ENCODE measurements at places on chromosomes 4 and X.

DNA sequence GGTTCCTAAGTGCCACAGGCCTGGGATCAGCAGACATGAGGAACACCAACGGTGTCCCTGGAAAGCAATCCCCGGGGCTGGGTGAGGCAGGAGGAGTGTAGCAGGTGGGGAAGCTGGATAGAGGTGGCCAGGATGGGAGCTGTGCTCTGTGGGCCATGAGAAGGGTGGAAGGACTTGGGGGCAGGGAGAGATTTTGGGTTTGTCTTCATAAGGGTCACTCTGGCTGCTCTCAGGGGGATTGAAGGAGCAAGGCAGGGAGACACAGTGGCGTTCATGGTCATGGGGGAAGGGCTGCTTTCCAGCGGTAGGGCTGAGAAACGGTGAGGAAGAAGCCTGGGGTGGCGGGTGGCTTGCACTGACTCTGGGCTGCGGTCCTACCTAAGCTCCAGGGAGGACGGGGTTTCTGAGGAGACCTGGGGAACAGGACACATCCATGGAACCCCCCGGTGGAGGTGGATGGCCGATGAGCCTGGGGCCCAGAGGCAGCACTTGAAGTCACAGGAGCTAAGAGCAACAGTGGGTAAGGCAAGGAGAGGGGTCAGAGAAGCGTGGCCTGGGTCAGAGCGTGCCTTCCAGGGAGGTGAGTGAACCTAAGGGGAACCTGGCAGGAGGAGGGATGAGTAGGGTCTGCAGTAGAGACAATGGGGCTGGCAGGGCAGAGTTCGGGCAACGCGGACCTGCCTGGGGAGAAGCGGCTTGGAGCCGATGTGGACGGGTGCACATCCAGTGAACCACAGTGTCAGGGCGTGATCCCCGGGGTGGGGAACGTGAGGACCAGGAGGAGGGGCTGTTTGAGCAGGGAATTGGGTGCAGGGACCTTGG lies 12.4 kb upstream of the CTBP1 start:
- DNase-seq, result no peak

- DNase-seq, result no peak
Measured at GRCh38 chr4:164846566-164846965, 30.4 kb upstream of the APELA start.

- DNase-seq, result no peak
Measured at GRCh38 chr4:120004054-120004453, 62.6 kb downstream of the MAD2L1 start.

DNA sequence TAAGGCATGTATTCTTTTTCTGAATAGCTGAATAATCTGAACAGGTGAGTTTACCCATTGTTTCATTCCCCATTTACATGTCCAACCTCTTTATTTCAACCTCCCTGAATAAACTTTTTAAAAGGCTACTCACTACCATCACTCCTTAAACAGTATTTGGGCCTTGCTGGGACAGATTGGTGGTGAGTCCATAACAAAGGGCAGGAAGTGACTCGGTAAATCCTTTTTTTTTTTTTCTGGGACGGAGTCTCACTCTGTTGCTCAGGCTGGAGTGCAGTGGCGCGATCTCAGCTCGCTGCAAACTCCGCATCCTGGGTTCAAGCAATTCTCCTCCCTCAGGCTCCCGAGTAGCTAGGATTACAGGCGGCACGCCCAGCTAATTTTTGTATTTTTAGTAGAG lies 23.4 kb upstream of the SEC24B start:
- DNase-seq, result no peak

DNA sequence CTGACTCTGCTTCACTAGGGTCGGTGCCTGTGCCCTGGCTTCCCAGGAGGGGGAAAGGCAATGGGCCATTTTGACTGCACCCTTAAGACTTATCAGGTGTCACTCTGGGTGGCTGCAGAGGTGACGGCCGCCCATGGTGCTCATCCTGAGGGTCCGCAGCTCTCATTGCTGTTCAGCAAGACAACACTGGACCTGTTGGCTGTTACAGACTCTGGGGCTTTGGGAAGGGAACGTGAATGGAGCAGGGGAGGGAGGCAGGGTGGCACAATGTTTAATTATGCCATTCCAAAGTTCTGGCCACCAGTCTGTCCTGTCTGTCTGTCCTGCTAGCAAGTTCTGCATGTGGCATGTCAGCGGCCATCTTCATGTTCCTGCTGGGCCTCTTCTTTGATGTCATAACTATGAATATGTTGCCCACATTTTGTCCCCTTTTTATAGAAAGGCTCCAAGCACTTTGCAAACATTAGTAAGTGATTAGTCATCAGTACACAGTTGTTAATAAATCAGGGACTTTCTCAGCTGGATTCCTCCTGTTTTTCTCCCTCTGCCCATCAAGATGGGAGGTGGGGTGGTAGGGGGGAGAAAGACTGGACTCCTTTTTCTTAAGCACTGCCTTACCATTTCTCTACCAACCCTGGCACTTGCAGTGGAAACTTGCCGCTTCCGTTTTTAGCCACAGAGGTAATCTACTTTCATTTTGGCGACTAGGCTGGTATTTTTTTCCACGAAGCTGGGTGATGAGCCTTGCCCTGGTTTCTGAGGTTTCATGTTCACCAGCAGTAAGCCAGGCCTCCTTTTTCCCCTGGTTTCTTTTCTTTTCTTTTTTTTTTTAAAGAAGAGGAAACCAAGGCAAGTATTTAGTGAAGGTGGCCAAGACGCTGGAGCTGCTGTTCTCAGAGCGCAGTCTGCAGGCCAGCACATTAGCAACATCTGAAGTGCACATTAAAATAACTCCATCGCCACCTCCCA lies 88.6 kb upstream of the TRIM2 start:
- no peak for DNase-seq

- no peak for DNase-seq
Measured at GRCh38 chr4:24796620-24797019, 1.2 kb downstream of the SOD3 start.

DNA sequence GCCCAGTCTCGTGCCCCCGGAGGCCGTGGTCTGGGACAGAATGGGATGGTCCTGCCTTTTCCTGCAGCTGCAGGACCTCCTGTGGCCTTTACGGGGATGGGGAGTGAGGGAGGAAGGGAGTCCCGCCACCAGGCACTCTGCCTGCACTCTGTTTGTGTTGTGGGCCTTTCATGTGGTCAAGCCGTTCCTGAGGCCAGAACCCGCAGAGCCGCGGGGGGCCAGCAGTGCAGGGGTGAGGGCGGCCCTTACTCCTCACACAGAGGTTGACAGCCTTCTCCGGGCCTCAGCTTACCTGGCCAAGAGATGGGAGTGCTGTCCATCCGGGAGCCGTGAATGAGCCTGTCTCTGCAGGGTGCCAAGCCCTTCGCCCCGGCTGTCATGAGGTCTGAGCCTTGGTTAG lies 230.7 kb downstream of the AFAP1 start:
- no peak for DNase-seq

- no peak for DNase-seq
Measured at GRCh38 chrX:53294024-53294648, 12.8 kb upstream of the IQSEC2 start.

GRCh38 chr4:165921546-165921945 lies 48.5 kb downstream of the TLL1 start:
- no peak for DNase-seq

DNA sequence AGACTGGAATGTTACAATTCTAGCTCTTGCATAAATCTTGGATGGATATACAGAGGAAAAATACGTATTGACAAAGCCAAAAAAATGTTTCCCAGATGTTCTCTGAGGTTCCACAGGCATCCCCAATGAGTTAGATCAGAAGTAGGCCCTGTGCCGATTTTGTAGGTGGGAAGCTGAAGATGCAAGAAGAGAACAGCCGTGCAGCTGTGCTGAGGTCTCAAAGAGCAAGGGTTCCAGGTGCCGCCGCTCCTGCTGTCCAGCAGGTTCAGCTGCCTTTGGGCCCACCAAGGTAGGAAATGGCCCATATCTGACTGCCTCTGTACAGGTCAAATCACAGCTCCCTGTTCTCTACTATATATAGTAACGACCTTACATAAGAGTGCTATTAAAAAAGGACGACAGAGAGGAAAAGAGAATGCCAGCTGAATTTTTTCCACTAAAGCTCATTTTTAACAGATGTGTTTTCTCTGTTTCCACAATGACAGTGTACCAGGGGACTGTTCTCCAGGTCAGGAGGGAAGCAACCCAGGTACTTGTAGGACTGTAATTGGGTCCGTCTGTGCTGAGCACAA lies 155.6 kb downstream of the CBR4 start:
- no peak for DNase-seq

- DNase-seq, result no peak
Measured at GRCh38 chrX:1205681-1206611, 6.5 kb downstream of the CRLF2 start.

DNA sequence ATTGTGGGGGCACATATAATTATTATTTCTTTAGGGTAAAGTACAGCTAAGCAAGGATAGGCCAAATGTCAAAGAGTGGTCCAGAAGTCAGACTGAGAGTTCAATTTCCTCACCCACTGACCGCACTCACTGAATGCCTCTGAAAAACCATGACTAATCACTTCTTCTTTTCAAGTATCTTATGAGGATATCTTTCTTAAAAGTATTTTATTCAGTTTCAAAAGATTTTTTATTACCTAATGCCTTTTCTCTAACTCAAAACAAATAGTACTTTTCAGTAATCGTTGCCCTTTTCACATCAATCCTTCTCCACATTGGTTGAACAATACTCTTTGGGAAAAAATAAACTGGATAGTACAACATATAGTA lies 61.7 kb upstream of the CAMK2D start:
- DNase-seq, result no peak

DNA sequence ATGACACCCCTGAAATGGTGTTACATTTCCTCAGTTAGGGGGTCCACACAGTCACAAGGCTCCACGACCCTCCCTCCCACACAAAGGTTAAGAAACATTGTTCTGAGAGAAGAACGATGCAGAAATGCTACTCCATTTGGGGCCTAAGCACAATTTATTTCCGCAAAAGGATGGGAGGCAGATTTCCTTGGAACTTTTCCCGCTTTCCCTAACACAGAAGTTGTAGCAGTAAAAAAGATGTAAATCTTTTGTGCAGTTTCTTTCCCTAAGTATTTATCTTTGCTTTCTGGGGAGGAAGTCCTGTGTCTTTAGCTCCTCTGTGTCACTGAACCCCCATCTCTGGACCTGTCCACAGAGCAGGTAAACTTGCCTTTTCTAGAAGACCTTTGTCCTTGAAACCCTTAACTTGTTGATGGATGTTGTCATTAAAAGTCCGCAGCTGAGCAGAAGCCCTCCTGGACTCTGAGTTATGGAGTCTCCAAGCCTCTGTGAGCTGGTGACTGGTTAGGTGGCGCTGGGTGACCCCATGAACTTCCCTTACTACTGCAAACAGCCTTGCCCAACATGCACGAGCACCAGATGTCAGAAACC lies 67.2 kb upstream of the SHISA3 start:
- no peak for DNase-seq

DNA sequence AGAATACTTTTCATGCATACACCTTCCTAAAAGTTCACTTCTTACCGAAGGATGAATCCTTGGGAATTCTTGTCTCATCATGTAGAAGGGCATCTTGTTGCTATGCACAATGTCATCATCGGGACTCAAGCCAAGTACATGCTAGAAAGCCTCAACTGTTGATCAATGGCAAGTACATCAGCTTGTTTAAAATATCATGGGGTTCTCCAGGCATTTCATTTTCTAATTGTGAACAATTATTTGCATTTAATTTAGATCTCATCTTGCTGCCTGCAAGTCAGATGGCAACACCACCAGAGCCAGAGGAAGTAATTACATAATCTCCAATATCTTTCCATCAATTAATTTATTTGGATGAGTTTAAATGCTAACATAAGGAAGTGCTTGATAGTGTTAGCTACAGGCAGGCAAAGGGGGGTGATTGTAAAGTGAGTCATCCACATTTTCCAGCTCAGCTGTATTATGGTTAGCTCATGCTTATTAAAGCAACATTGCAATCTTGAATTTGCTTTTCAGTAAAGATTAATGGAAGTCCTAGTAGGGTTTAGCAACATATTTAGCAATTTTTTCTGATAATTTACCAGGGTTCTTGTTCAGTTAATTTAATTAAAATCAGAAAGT lies 356.5 kb downstream of the CBLL2 start:
- no peak for DNase-seq

DNA sequence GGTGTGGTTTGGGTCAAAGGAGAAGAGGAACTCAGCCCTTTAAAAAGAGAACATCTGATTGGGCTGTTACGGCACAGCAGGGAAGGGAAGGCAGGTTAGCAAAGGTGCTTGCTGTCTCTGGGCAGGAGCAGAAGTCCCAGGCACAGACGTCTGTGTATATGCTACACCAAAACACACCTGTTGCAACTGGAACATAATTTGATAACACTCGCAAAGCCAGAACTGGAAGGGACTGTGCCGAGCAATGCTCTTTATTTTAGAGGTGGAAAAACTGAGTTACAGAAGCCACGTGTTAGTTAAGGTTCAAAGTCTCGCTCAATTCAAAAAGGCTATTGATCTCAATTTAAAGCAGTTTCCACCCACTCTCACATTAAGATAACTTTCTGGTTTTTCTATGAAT lies 2.2 kb upstream of the FAM114A1 start:
- DNase-seq, result no peak

DNA sequence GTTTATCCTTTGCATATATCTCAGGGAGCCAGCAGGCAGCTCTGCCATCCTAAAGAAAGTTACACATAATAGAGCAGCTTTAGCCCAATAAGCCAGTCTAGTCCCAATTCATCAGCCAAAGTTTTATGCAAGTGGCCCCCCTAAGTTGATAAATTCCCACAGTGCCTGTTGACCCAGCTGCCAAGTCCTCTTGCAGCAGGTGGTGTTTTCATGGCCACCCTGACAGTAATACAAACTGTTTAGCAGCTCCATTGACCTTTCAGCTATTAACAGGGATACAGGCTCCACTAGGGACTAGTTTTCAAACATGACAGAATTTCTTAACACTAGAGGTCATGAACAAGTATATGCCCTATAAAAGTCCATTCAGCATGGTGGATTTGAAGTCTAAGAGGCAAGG lies 77.5 kb downstream of the HHIP start:
- DNase-seq, result no peak

DNA sequence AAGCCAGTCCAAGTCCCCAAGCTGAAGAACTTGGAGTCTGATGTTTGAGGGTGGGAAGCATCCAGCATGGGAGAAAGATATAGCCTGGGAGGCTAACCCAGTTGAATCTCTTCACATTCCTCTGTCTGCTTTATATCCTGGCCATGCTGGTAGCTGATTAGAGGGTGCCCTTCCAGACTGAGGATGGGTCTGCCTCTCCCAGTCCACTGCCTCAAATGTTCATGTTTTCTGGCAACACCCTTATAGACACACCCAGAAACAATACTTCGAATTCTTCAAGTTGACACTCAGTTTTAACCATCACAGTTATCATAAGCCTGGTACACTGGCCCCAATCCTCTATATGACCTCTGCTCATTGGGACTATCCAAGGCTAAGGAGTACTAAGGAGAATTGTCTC lies 124.1 kb upstream of the WDR1 start:
- no peak for DNase-seq

- no peak for DNase-seq
Measured at GRCh38 chr4:73735231-73735630, 5.1 kb upstream of the CXCL8 start.

Measured in HuH-7.5 (cell line).